GM04504 (cell line): ENCODE measurements at places on chromosomes 6 and 20.

DNA sequence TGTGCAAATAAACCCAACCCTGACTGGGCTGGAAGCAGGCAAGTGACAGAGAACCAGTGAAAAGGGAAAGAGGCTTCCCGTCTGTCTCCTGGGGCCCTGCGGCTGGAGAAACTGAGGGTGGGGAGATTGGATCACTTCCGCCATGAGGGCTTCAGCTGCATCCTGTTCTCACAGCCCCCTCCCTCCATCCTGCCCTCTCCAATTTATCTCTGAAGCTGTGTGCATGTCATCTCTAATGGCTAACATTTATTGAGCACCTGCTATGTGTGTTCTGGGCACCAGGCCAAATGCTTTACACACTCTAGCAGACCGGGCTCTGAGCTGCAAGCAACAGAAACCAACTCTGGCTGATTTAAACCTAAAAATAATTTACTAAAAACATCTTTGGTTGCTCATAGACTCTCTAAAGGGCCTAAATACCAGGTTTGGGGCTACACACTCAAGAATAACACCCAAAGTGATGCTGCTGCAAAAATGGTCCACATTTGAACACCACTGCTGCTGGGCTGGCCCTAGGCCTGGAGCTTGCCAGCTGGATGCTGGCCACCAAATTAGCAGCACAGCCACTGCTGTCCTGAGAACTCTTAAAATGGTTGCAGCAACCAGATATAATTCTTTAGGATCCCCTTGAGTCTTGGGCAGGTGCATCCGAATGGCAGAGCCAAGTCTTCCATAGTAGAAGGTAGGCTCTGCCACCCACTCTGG, 123.6 kb upstream of the LRFN2 start:
- DNase-seq: no peak

- DNase-seq: peak; percentile 11
These were observed 231.9 kb downstream of the PKHD1 start for GRCh38 chr6:51855310-51856082.

DNA sequence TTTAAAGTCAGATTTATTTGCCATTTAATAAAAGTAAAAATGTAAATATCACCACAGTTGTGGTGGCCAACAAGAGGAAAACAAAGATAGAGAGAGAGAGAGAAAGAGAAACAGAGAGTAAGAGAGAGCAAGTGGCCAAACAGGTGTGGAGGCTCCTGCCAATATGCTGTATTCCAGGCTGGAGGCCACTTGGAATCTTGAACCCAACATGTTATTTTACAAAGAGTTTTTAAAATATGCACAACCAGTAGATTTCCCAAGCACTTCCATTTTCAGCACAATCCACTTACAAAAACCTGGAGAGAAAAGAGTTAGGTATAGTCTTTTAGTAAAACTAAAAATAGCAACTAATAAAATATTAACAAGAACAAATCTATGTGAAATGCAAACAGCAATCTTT, 1323.1 kb upstream of the CITED2 start:
- DNase-seq: no peak

DNA sequence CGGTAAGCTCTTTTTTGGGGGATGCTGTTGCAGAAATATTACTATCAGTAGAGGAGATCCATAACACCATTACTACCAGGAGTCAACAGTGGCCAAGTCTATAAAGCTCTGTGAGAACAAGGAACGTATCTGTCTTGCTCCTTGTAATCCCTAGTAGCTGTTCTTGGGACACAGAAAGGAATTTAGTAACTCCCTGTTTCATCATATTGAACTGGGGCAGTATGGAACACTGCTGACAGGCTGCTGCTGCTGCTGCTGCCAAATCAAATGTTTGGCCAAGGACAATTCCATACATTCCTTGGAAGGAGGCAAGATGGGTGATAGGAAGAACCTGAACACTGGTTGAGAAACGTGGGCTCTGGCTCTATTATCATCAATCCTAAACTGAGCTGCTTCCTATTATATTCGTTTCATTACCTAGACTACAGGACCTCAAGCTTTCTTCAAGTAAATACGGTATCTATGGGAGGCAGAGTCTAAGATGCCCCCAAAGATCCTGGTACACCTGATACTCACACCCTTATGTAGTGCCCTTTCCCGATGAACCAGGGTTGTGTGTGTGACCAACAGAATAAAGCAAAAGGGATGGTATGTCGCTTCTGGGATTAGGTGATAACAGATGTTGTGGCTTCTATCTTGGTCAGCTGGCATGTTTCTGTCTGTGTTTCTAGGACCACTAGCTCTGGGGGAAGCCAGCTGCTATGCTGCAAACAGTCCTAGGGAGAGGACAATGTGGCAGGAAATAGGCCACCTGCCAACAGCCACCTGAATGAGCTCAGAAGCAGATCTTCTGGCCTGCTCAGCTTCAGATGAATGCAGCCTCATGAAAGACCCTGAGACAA, 39.5 kb downstream of the ELOVL5 start:
- no peak for DNase-seq

DNA sequence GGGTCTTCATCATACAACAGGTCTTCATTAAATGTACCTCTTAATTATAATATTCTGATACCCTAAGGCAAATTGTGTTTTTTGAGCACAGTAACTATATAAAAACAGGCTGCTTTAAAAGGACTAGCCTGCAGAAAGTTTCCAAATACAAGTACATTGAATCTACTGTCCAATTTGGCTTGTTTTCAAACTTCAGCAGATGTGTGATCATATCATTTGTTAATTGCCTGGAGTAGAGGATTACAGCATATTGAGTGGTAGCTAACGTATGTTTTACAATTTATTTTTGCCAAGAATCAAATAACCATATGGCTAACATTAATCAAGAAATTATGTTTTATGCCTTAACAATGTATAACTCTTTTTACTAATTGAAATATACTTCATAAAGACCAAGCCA, 12.6 kb downstream of the TINAG start:
- no peak for DNase-seq

- DNase-seq: no peak
These were observed 1.9 kb upstream of the PPP1R3G start for GRCh38 chr6:5083307-5083583.

GRCh38 chr20:33291830-33292355, 8.9 kb downstream of the BPIFB1 start:
- no peak for DNase-seq

DNA sequence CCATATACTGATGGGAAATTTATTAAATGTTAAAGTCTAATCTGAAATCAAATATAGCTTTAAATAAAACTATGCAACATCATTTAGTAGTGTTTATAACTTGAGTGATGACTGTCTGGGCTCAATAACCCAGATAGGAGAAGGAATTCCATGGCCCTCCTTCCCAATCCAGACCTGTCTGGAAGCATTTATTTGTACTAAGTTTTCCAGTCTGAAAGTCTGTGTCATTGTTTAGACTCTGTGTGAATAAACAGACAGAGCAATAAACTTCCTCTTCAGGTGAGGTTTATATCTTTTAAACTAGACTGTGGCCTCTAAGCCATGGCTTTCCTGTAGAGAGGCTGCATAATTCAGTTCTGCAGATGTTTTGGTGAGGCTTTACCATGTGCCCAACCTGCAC, 176.4 kb downstream of the SOX4 start:
- DNase-seq: no peak

- no peak for DNase-seq
These were observed 67.5 kb downstream of the INSM1 start for GRCh38 chr20:20435453-20435852.

GRCh38 chr6:152478377-152479010, 158.7 kb downstream of the SYNE1 start:
- no peak for DNase-seq

- peak; percentile 97 for DNase-seq
These were observed 67.3 kb downstream of the MDGA1 start for GRCh38 chr6:37630281-37630799.

GRCh38 chr6:154219250-154219649, 137.4 kb downstream of the IPCEF1 start:
- DNase-seq: no peak

GRCh38 chr6:72911463-72912155, 289.7 kb downstream of the KCNQ5 start:
- no peak for DNase-seq

DNA sequence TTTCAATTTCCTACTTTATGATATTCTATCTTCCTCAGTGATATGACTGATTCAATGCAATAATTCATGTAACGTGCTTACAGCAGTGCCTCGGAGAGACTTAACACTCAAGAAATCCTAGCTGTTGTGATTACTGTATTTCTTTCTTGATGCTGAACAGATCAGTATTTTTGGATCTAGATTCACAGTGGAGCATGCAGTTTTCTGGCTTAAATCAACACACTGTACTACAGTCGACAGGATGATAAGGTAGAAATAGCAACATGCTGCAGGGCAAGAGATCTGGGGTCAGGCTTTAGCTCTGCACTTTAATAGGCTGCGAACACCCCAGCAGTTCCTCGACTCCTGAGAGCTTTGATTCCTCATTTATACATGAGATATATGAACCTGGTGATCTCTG, 161.0 kb downstream of the AIG1 start:
- no peak for DNase-seq

- no peak for DNase-seq
These were observed 8.7 kb upstream of the MYBL2 start for GRCh38 chr20:43658069-43658722.

DNA sequence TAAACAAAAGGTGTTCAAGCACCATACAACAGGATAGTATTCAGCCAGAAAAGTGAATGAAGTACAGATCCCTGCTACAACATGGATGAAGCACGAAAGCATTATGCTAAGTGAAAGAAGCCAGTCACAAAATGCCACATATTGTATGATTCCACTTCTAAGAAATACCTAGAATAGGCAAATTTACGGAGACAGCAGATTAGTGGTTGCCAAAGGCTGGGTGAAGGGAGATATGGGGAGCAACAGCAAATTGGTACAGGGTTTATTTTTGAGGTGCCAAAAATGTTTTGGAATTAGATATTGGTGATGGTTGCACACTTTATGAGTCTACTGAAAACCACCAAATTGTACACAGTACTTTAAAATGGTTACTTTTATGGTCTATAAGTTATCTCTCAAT, 23.2 kb downstream of the MAP3K5 start:
- DNase-seq: no peak

- no peak for DNase-seq
These were observed 16.3 kb downstream of the PKIG start for GRCh38 chr20:44598423-44599305.

DNA sequence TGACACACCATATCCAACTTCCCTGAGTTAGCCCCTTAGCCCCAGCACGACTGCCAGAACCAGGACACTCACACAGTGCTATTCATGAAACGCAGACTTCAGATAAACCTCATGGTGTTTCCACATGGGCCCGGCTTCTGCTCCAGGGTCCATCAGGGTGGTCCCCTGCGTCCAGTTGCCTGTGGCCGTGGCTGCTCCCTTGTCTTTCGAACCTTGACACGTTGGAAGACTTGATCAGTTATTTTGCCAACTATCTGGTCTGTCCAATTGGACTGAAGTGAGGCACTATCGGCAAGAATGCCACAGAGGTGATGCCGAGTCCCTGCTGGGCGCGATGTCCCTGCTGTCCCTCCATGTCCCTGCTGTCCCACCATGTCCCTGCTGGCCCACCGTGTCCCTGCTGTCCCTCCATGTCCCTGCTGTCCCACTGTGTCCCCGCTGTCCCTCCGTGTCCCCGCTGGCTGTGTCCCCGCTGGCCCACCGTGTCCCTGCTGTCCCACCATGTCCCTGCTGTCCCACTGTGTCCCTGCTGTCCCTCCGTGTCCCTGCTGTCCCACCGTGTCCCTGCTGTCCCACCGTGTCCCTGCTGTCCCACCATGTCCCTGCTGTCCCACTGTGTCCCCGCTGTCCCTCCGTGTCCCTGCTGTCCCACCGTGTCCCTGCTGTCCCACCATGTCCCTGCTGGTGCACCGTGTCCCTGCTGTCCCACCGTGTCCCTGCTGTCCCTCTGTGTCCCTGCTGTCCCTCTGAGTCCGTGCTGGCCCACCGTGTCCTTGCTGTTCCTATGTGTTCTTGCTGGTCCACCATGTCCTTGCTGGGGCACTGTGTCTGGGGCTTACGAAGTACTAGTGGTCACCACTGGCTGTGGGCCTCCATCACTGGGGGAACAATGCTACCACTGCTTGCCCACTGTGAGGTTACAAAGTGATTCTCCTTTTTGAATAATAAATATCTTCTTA, 251.4 kb downstream of the DLL1 start:
- no peak for DNase-seq

DNA sequence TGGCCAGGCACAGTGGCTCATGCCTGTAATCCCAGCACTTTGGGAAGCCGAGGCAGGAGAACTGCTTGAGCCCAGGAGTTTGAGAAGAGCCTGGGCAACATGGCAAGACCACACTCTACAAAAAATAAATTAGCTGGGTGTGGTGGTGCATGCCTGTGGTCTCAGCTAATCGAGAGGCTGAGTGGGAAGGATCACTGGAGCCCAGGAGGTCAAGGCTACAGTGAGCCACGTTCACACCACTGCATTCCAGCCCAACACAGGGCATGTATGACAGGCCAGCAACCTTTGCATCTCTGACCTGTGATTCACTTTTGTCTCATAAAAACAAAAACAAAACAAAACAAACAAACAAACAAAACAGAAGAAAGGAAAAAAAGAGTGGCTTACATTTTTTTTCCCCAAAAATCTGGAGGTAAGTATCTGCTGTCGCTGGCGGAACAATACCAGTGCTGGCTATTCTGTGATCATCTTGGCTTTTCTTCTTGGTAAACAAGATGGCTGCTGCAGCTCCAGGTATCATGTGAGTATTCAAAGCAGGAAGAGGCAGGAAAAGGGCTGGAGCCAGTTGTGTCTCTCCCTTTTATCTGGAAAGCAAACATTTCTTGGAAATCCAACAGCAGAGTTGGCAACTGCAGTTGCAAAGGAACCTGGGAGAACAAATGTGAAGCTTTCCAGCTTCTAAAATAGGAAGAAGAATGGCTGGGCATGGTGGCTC, 40.4 kb upstream of the ZMYND8 start:
- no peak for DNase-seq

DNA sequence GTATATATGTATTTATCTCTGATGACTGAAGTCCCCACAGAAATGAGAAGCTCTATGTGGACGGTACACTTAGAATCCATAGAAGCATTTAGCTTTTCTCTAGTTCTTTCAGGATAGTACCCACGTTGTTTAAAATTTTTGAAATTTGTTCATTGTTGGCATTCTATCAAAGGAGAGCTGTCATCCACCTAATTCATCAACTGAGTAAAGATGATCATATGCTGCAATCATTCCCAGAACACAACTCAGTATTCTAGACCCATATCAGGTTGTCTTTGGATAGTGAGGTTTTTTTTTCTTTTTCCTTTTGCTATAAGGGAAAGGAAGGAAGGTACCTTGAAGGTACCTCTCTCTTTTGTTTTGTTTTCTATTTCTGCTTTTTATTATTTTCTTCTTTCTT, 9.3 kb downstream of the SERAC1 start:
- no peak for DNase-seq

DNA sequence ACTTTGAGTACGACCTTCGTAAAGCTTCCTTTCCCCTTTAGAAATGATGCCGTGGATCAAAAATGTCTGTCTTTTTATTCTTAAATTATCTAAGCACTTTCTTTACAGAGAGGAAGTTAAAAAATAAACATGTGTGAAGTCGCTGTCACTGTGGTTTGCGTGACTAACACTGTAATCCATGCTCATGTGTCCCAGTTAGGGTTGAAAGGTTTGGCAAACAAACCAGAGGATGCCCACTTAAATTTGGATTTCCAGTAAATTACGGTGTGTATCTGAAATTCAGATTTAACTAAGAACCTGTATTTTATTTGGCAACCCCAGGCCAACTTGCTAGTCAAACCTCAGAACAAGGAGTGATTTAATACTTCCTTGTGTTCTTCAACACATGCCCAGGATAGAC, 21.1 kb downstream of the HLA-DRB1 start:
- DNase-seq: no peak
